H4 (cell line): ENCODE measurements at places on chromosomes 1 and 21.

DNA sequence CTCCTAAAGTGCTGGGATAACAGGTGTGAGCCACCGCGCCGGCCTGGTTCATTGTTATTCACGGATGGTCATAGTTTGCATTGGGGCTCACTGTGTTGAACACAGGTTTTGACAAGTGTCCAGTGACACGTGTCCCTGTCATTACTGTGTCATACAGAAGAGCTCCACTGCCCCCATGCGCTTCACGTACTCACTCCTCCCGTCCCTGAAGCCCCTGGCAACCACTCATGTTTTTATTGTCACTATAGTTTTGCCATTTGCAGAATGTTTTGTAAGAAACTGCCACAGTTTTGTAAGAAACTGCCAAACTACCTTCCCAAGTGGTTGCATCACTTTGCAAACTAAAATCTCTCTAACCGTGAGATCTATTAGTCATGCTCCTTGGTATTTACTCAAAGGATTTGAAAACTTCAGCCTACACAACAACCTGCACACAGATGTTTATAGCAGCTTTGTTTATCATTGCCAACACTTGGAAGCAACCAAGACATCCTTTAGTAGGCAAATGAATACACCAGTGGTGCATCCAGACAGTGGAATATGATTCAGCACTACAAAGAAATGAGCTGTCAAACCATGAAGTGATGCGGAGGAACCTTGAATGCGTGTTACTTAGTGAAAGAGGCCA is 163.2 kb upstream of the COL6A1 start:
- DNase-seq: peak; percentile 93

GRCh38 chr1:197367627-197368026 is 99.6 kb downstream of the CRB1 start:
- no peak for DNase-seq

GRCh38 chr1:84749427-84749826 is 59.2 kb upstream of the SSX2IP start:
- DNase-seq: no peak

DNA sequence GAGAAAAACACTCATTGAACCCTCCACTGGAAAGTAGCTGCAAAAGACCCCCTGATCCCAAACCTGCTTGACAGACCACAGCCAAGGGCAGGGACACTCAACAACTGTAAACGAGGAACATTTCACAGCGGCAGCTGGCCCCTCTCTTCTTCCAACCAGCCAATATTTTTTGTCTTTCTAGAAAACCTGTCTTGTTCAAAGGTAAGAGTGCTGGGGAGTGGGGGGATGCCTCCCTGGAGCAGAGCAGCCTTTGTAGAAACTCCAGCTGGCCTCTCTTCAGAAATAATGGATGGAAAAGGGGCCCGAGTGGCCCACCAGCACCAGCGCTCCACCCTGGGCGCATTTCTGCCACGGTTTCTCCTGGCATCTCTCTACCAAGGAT is 384.0 kb downstream of the RRAGC start:
- no peak for DNase-seq

DNA sequence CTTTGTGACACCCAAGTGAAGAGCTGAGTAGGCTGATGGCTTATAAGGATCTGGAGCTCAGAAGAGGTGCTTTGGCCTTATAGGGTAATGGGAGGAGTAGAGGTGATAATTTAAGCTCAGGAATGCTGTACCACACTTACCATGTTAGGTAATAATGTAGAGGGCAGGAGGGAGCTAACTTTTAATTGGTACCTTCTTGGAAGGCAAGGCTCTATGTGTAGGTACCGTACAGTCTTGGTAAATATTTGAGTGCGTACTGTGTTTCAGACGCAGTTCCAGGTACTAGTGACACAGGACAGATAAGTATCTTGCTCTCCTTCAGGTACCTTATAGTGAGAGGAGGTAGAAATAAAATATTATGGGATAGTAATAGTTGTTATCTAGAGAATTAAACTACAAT is 16.8 kb downstream of the CAMSAP2 start:
- no peak for DNase-seq

DNA sequence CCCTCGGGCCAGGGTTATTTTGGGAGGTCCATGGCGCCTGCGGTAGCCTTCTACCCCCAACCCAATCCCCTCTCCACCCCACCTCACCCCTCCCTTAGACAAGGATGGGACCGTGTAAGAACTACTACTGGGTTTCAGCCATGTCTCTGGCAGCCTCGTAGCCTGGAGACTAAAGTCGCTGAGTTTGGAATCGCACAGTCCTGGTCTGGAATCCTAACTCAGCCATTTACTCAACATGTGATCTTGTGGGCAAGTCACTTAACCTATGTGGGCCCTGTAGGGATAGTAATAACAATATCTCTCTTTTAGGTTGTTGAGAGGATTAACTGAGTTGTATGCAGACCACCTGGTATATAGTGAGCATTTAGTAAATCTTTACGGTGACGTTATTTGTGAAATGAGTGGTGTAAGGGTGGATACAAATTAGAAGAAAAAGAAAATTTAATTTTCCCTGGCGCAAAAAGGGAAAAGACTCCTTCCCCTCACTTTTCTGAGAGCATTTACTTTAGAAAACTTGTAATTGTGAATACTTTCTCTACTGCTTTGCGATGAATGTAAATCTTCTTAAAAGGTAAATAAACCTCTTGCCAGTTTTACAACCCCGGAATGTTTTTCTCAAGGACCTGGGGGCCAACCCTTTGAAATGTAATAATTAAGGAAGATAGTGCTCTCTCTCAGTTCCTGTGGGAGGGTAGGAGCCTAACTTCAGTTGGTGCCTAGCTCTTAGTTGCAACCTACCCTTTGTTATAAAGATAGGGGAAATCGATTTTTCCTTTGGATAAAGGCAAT is 615 bp upstream of the MRPS15 start:
- no peak for DNase-seq

DNA sequence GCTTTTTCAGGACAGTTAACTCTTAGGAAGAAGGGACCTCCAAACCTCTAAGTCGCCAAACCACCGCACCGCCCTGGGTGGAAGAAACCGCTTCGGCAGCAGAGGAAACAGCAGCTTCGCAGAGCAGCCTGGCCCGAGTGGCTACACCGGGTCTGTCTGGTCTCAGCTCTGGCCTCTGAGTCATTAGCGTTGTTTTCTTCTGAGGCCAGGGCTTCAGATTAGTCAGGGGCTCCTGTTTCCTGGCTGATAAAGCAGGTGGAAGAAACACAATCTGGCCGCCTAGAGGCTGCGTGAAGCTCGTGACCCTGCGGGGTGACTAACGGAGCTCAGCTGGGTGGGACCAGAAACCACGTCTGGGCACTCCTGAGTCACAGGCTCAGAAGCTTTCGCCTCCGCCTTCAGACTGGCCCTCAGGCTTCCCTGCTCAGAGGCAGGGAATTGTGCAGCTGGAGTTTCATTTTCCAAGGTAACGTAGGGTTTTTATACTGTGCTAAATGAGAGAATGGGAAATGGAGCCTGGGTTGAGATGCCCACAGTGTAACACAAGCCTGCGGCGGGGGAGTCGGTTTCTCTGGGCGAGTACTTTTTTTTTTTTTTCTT is 44.9 kb downstream of the CHAF1B start:
- peak; percentile 99 for DNase-seq

- no peak for DNase-seq
Observed at GRCh38 chr1:150321826-150322166, 463 bp downstream of the PRPF3 start.

DNA sequence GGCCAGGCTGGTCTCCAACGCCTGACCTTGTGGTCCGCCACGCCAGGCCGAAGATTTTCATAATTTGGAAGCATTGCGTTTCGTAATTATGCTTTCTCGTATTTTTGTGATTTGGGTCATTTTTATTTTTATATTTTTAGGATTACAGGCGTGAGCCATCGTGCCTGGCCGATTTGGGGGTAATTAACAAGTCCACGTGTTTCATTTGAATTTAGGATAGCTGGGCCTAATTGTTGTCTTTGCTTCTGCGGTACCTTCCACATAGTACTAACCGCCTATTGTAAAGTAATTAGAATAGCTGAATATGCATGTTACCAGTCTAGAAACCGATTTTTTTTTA is 1.0 kb downstream of the RCC1 start:
- no peak for DNase-seq
